NCI-H748 treated with DMSO at 0.1 percent for 48 hours (cell line): ENCODE measurements at places on chromosomes 2 and 18.

DNA sequence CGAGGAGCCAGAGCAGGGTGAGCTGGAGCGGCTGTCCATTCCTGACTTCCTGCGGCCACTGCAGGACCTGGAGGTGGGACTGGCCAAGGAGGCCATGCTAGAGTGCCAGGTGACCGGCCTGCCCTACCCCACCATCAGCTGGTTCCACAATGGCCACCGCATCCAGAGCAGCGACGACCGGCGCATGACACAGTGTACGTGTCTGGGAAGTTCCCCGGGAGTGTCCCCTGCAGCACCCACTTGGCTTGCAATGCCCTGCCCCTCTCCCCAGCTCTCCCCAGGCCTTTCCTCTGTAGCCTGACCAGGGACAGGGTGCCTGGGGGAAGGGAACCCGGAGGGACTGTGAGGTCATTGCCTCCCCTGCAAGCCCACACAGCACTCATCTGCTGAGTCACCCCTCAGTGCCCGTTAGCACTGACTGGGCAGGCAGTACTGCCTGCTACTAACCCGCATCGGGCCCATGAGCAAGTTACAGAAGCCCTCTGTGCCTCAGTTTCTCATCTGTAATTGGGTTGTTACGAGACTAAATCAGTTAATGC lies 29.4 kb upstream of the GMPPA start:
- no peak for DNase-seq

DNA sequence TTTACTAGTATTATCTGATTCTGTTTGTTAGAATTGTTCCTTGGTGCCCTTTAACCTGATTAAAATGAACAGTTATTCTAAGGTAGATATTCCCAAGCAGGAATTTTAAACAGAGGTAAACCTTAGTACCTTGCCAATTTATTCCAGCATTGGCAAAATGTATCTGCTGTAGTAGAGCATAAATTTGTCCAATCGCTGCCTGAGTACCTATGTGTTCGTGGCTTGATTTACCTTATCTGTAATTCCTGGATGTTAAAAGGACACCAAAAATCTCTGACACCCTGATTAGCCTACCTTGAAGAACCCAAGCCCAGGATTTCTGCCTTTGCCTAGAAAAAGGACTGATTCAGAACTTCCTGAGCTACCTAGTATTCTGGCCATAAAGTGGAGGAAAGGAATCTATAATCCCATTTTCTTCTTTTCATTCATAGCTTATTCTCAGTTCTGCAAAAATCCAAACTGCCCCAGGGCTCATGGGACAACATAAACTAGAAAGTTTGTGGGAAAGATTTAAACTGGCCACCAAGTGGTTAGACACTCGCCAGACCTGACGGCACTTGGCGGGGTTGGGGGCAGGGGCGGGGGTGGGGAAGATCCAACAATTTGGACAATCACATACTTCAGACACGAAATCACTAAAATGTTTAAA lies 16.2 kb upstream of the ZCCHC2 start:
- no peak for DNase-seq

GRCh38 chr2:112073875-112074274 lies 18.8 kb downstream of the TMEM87B start:
- peak; percentile 1 for DNase-seq

- DNase-seq = no peak
Measured at GRCh38 chr2:189610700-189611099, 30.1 kb upstream of the SLC40A1 start.

DNA sequence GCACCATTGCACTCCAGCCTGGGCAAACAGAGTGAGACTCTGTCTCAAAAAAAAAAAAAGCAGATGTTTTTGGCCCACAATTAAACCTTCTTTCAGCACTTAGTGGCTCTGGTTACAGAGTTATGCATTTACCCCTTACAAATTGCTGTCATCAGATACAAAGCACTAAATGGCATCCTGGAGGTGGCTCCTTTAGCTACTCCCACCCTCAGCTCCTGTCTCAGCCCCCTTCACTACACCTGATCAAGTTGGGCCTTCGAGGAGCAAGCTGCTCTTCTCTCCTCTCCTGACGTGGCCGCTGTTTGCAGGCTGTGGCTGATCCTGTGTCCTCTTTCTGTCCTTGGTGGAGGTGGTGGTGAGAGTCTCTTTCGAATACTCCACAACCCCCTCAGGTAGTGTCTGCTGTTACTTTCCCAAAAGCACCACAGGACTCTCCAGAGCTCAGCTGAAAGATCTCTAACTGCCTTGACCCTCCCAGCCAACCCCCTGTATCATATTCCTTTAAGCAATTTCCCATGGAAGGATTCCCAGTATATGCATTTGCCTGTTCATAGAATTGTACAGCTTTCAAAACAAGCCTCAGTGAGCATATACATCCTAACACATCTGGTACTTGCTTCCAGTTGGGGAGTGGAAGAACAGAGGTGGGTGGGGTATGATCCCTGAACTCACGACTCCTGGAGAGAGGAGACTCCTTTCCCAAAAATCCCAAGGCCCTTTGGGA lies 285.9 kb downstream of the CLIP4 start:
- DNase-seq = no peak

GRCh38 chr18:63145166-63145850 lies 174.3 kb downstream of the BCL2 start:
- DNase-seq = no peak

GRCh38 chr2:176079285-176079830 lies 4.4 kb downstream of the EVX2 start:
- peak; percentile 78 for DNase-seq

DNA sequence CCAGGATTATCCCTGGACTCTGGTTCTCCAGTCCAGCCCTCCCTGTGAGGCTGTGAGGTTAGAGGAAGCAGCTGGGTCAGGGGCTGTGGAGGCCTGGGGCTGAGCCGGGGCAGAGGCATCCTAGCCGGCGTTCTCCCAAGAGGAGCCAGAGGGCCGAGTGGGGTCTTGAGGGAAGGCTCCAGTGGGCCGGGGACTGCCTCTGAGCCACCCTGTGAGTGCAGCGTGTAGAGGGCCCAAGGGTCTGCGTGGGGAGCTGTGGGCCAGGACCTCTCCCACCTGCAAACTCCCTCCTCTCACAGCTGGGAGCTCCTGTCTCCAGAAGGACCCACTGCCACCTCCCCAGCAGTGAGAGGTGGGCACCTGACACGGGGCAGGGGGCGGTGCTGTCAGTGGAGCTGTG lies 41.0 kb downstream of the GLI2 start:
- no peak for DNase-seq

DNA sequence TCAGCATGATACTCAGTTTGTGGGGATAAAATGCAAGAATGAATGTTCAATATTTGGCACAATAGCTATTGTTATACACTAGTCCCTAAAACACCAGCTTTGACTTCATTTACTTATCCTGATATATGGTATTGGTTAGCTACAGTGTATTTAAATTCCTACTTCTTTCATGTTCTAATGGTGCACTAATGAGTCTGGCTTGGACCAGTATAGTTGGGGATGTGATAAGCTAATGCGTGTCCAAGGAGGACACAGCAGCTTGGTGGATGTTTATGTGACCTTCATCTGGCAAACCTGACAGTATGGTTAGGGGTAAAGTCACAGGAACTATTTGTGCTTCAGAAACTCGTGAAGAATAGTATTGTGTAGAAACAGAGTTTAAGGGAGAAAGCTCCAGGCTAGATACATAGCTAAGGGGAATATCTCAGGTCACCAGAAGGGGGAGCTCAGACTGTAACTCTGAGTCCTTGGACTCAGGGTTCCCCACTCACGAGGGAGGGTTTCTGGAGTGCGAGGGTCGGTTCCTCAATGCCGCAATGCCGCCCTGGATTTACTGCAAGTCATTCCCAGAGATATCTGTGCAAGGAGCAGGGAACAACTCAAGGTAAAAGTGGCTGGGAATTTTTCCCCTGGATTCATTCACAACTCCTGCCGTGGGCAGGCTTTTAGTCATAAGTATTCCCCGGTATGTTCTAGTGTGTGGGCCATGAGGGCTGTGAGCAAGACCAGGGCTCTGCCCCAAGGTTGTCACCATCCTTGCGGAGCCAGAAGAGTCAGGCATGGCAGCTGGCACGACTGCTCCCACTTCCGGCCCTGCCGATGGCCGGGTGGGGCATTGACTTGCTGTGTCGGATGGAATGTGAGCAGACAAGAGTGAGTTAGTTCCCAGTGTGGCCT lies 14.5 kb downstream of the IL1R2 start:
- DNase-seq = no peak
